Breast epithelium (tissue), 4 donors: ENCODE measurements at places on chromosomes 13 and 19.
A peak's percentile ranks its signal among the peaks of the same experiment; 100 is the strongest.

- no peak overlapping the region for H3K4me3 ChIP-seq
- H3K4me1 ChIP-seq: no peaks in the 10 kb centered on the region
- H3K36me3 ChIP-seq: no peaks in the 10 kb centered on the region
- DNase-seq: no peak
- H3K27ac ChIP-seq: no peak overlapping the region
Observed at GRCh38 chr13:97967948-97968347, 14.5 kb downstream of the IPO5 start.

DNA sequence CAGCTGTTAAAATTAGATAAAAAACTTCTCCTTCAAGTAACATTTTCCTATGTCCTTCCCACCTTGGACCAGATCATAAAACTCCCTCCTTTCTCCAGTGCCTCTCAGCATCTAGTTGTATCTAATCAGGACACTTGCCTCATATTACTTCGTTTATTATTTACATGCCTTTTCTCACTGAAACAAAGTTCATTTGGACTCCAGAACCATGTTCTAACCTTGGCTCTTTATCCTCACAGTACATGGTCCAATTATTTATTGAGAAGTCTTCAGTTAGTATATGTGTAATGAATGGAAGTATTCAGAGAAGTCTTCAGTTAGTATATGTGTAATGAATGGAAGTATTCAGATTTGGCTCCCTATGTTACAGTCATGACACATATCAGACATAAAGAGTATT lies 342.7 kb downstream of the OXGR1 start:
- H3K27ac ChIP-seq: no peak overlapping the region
- no peaks in the 10 kb centered on the region for H3K36me3 ChIP-seq
- no peaks in the 10 kb centered on the region for H3K27me3 ChIP-seq
- no peak for DNase-seq
- H3K4me1 ChIP-seq: no peaks in the 10 kb centered on the region
- no peak overlapping the region for H3K4me3 ChIP-seq

DNA sequence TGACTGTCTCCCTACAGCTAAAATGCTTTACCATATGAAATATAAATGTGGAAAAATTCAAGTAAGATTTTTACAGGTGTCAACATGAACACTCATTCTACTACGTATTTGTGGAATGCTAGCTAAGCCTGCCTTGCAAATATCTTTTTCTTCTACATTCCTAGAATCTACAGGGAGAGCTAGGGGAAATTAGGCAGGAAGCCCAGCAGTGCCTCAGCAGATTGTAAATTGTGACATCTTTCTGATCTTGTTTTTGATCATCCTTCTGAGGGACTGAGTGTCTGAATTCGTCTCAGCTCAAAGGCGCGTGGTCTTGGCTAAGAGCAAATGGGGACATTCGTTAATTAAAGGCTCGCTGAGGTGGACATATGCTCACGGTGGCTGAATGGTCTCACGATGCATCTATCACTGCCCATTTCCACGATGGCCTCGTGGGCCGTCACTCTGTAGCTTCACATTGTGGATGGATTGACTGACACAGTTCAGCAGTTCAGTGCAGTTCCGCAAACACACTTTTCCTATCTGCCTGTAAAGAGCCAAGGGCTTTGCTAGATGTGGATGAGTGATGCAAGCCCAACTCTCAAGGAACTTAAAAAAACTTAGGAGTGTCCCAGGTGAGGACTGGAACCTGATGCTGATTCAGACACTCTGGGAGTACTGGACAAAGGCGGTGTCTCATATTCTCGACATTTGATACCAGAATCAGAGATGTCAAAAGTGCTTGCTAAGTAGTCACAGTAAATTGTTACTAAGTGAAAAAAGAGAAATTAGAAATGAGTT lies 562.5 kb downstream of the EFNB2 start:
- no peak for DNase-seq
- H3K4me3 ChIP-seq: no peak overlapping the region
- no peaks in the 10 kb centered on the region for H3K27me3 ChIP-seq
- H3K4me1 ChIP-seq: no peaks in the 10 kb centered on the region
- no peak overlapping the region for H3K27ac ChIP-seq

- no peaks in the 10 kb centered on the region for H3K36me3 ChIP-seq
- no peak for DNase-seq
- no peak overlapping the region for H3K27ac ChIP-seq
- H3K4me3 ChIP-seq: no peak overlapping the region
Observed at GRCh38 chr19:33660410-33661124, 38.8 kb downstream of the CHST8 start.

DNA sequence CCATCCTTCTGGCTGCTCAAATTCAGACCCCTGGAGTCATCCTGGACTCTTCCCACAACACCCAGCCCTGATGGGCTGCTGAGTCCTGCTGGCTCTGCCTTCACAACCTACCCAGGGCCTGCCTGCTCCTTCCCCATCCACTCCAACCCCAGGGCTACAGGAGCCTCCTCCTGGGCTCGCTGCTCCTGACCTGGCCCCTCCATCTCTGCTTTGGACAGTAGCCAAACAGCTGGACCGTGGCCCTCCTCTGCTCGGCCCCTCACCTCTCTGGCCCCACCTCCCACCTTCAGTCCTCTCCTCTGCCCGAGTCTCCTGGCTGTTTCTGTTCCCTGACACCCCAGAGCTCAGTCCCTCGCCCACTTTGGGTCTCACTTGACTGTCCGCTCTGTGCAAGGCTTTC lies 66.7 kb downstream of the CEBPG start:
- no peak overlapping the region for H3K4me3 ChIP-seq
- H3K27me3 ChIP-seq: no peaks in the 10 kb centered on the region
- no peak overlapping the region for H3K27ac ChIP-seq
- DNase-seq: no peak
- H3K36me3 ChIP-seq: no peaks in the 10 kb centered on the region

GRCh38 chr13:23992781-23993679 lies 95.7 kb upstream of the C1QTNF9B start:
- DNase-seq: no peak
- H3K4me1 ChIP-seq: no peaks in the 10 kb centered on the region
- H3K27me3 ChIP-seq: no peaks in the 10 kb centered on the region
- H3K4me3 ChIP-seq: no peak overlapping the region
- no peak overlapping the region for H3K27ac ChIP-seq
- no peaks in the 10 kb centered on the region for H3K36me3 ChIP-seq

DNA sequence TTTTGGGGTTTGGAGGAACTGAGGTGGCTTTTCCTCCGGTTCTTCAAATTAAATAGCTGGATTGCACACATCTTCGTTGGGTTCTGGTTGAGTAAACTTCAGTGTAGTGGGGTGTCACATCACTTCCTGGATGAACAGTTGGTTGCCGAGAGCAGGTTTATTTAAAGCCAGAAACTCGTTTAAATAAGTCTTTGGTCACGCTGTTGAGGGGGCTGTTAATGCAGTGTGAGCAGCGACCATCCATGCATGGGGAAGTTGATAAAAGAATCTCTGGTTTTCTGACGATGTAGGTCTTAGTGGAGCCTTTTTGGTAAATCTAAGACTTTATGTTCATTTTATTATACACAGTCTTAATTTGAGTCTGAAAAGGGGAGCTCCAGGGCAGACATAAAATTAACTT lies 351.2 kb upstream of the ARGLU1 start:
- H3K36me3 ChIP-seq: no peaks in the 10 kb centered on the region
- no peaks in the 10 kb centered on the region for H3K27me3 ChIP-seq
- DNase-seq: no peak
- no peak overlapping the region for H3K4me3 ChIP-seq
- peak overlapping the region; percentile 52 for H3K27ac ChIP-seq

DNA sequence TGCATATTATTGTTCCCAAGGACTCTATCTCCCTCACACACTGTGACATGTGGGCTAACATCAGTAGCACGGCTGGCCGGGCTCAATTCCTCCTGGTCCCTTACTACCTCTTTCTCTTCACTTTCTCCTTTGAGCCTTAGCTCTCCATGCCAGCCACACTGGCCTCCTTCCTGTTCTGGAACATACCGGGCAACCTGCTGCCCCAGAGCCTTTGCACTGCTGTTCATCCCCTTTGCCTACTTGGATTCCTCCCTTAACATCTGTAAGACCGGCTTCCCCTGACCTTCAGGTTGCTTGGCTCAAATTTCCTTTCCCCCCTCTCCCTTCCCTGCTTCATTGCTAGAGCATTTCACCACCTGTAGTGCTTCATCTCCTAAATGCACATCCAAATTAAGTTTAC lies 17.1 kb downstream of the IRS2 start:
- no peak overlapping the region for H3K4me3 ChIP-seq
- H3K4me1 ChIP-seq: no peaks in the 10 kb centered on the region
- DNase-seq: no peak

DNA sequence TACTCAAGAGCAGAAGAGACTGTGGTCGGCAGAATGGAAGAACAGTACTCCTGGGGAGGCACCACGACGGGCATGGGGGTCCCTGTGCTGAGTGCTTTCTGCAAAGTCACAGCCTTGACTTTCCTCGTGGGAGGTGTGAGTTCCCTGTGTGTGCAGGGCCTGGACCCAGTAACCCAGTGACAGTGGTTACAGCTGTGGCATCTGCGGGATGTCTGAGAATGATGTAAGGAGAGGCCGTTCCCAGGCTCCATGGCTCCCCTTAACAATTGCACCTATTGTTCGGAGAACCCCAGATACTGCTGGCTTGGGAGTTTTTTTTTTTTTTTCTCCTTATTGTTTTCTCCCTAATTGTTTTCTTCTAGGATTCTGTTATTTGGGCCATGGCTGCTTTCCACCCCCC lies 5.1 kb upstream of the NANOS2 start:
- no peaks in the 10 kb centered on the region for H3K27me3 ChIP-seq
- no peaks in the 10 kb centered on the region for H3K36me3 ChIP-seq
- H3K27ac ChIP-seq: no peak overlapping the region
- H3K4me3 ChIP-seq: no peak overlapping the region
- H3K4me1 ChIP-seq: no peaks in the 10 kb centered on the region

DNA sequence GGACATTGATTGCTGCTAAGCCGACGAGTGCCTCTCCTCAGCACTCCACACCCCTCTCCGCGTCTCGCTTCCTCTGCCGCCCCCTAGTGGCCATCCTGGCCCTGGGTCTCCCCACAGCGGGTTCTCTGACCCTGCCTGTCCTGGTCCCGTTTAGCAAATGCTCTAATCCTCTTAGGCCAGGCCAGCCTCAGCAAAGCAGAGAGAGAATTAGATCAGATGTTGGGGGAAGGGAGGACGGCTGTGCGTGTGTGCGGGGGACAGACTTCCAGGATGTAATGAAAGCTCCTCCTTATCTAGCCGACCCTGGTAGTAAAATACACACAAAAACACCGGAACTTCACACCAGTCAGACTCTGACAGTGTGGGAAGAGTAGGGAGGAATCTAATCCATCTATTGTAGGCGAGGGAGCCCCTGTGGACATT lies 4.5 kb downstream of the TPRX2 start:
- H3K27me3 ChIP-seq: no peaks in the 10 kb centered on the region
- peak; percentile 83 for DNase-seq
- no peaks in the 10 kb centered on the region for H3K4me1 ChIP-seq
- no peak overlapping the region for H3K27ac ChIP-seq
- no peaks in the 10 kb centered on the region for H3K36me3 ChIP-seq
- H3K4me3 ChIP-seq: no peak overlapping the region

DNA sequence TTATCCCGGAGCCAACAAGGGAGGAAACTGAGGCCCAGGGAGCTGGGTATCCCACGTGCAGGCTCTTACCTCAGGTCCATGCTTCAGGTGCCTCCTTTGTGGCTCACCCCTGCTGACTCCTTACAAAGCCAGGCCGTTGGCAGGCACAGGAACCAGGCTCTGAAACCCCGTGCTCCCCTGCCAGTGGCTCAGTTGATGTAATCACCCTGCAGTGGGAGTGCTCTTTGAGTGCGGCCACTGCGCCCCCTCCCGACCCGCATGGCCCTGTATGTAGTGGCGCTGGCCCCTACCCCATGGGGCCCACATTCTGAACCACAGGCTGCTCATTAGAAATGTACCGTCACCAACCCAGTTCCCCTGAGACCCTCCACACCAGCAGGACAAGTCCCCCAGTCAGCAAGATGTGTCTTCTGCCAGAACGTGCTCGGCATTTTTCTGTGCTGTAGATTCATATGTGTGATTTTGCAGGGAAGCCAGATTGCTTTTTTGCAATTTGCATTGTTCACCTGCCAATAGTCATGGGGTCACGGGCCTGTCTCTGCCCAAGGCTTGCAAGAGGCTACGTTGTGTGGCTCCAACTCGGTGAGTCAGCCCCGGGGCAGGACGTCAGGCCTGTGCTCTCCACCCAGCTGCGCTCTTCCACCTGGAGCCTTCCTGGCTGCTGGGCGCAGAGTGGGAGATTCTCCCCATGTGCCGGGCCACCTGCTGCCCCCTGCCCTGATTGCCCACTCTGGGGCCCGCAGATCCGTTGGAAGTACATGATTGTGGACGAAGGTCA lies 60.3 kb downstream of the SMARCA4 start:
- DNase-seq: peak; percentile 31
- peaks cover 13% of the 10 kb centered on the region for H3K4me1 ChIP-seq
- no peaks in the 10 kb centered on the region for H3K27me3 ChIP-seq
- H3K36me3 ChIP-seq: no peaks in the 10 kb centered on the region

DNA sequence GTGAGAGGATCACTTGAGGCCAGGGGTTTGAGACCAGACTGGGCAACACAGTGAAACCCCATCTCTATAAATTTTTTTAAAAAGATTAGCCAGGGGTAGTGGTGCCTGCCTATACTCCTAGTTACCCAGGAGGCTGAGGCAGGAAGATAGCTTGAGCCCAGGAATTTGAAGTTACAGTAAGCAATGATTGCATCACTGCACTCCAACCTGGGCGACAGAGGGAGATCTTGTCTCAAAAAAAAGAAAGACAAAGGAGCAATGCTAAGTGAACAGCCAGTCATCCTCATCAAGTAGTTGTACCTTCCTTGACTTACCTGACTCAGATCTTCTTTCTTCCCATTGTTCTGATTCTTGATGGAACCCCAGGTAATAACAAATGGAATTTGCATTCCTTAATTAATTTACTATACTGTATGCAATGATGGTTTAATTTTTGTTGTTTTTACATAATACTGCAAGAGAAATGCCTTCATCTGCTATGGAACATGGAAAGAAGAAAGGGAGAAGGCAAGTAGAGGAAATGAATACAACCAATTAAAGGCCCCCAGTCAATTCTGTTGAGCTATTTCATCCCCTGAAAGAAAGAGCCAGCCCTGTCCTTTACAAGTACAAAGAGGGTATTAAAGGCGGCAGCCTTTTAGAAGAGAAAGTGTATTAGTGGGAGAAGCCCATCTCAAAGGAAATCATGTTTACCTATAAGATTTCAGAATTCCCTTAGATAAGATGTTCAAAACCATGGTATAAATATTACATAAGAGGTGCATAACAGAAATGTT lies 316.7 kb downstream of the DIAPH3 start:
- no peak overlapping the region for H3K27ac ChIP-seq
- H3K36me3 ChIP-seq: no peaks in the 10 kb centered on the region
- H3K27me3 ChIP-seq: no peaks in the 10 kb centered on the region
- no peaks in the 10 kb centered on the region for H3K4me1 ChIP-seq

DNA sequence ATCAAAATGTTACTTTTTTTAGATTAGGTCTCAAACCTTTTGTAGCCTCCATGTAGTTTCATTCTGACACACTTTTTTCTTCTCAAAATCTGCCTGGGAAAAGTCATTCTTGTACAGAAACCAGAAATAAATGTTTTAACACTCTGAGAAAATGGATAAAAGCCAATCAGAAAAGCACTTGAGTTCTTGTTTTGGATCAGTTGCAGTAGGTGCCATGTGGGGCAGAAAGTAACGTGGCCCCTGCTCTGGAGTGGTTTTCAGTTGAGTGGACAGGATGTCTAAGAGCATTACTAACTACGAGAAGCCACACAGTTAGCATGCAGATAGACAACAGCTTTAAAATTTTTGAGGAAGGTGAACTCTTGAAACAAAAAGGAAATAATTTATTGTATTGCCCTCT lies 19.1 kb downstream of the GPR183 start:
- no peak overlapping the region for H3K27ac ChIP-seq
- no peaks in the 10 kb centered on the region for H3K36me3 ChIP-seq
- H3K27me3 ChIP-seq: no peaks in the 10 kb centered on the region
- H3K4me3 ChIP-seq: no peak overlapping the region
- no peak for DNase-seq
